ENCODE measurements at places on chromosomes 1 and 21.
A peak's percentile ranks its signal among the peaks of the same experiment; 100 is the strongest.

DNA sequence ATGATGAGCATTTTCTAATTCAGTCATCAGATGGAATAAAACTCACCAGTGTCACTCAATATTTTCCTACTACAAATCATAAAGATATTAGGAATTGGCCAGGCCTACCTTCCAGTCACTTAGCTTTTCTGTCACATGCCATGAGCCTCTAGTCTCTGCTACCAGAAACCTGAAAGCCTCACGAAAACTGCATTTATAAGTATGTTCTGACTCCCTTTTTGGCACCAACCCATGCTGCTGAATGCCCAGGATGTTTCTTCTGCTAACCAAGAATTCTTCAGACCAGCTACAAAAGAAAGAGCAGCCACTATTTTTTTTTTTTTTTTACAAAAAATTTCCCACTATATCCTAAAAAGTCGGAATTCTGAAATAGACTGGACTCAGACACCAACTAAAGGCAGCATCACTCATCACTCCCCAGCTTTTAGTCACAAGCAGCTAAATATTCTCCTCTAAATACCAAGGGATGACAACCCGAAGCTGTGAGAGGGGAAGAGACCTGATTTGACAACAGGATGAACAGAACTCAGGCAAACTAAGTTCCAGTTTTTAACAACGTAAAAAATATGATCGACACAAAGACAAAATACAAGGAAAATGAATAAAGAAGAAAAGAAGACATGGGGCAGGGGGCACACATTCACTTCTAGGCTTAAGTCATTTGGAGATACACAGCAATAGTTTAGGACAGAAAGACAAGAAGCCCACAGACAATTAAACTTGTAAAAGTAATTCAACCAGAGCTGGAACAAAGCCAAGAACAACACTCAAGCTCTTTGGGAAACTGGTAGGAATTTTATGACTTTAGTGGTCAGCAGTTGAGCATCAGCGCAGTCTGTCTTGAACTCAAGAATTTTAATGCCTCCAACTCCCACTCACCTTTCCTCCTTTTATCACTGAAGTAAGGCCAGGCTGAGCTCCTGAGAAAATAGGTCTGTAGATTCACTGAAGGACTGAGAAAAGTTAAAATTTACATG is 1.7 kb downstream of the DCAF8 start:
- peak overlapping the region; percentile 86 for H3K4me3 ChIP-seq
- no peak for DNase-seq
- H3K36me3 ChIP-seq: peaks cover 6% of the 10 kb centered on the region
- peak overlapping the region; percentile 100 for H3K27ac ChIP-seq

DNA sequence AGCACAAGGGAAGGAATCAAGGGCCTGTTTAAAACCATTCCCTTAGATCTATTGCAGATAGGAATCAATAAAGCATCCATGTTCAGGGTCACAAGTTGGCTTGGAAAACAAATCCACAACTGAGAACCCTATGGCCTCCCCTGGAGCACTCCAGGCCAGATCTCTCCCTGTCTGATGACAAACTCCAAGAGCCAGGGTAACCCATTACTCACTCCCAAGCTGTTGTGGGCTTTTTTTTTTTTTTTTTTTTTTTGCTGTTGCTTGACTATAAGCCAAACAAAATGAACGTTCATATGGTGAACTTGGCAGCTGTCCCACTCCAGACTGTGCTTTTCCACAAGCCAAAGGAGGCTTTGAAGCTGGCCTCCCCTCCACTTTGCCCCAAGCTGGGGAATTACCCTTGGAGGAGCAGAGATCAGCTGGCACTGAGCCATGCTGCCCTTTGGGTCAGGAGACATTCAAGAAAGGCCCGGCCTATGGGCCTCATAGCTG is 35.7 kb upstream of the VAV3 start:
- peaks cover 2% of the 10 kb centered on the region for H3K4me1 ChIP-seq
- H3K27ac ChIP-seq: no peak overlapping the region
- H3K4me3 ChIP-seq: no peak overlapping the region
- no peaks in the 10 kb centered on the region for H3K27me3 ChIP-seq
- peaks cover 3% of the 10 kb centered on the region for H3K36me3 ChIP-seq

DNA sequence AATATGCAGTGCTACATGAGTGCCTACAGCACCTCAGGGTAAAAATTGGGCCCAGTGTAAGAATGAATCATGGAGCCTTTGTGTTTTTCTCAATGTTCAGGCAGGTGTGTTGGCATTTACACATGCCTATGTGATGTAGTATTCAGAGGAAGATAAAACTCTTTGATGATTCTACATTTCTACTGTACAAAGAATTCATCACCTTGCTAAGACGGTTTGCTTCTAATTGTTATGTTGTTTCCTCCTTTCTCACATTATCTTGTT is 867.3 kb downstream of the TTLL7 start:
- no peaks in the 10 kb centered on the region for H3K27me3 ChIP-seq
- no peak for DNase-seq
- no peaks in the 10 kb centered on the region for H3K36me3 ChIP-seq
- H3K4me3 ChIP-seq: no peak overlapping the region
- no peak overlapping the region for H3K27ac ChIP-seq
- H3K4me1 ChIP-seq: no peaks in the 10 kb centered on the region

- no peaks in the 10 kb centered on the region for H3K36me3 ChIP-seq
- H3K4me3 ChIP-seq: no peak overlapping the region
- H3K27me3 ChIP-seq: peaks cover 20% of the 10 kb centered on the region
Measured at GRCh38 chr1:83912876-83913275, 86.1 kb downstream of the TTLL7 start.

- DNase-seq: no peak
- H3K27ac ChIP-seq: no peak overlapping the region
- H3K4me3 ChIP-seq: no peak overlapping the region
Measured at GRCh38 chr1:23473037-23473800, 10.8 kb downstream of the ASAP3 start.

Measured in T-helper 17 cell (primary cell).